GF-D8 (cell line): ENCODE measurements at places on chromosomes 5 and 9.

DNA sequence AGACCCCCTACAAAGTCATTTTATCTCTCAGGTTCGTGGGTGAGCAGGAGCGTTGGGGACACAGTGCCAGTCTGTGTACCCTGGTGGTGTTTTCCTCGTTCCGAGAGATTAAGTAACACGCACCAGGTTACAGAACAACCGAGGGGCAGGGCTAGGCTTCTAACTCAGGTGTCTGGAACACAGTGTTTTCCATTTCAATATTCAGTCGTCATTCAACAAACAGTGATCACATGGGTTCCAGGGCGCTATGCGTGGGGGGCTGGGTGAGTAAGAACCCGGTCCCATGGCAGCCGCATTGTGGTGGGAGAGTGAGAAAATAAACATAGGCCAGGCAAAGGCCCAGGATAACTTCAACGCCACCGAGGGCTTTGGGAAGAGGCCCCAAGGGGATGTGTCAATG lies 55.9 kb upstream of the RNU6ATAC start:
- DNase-seq: no peak

- no peak for DNase-seq
Observed at GRCh38 chr5:150404535-150404934, 8.2 kb downstream of the CD74 start.

DNA sequence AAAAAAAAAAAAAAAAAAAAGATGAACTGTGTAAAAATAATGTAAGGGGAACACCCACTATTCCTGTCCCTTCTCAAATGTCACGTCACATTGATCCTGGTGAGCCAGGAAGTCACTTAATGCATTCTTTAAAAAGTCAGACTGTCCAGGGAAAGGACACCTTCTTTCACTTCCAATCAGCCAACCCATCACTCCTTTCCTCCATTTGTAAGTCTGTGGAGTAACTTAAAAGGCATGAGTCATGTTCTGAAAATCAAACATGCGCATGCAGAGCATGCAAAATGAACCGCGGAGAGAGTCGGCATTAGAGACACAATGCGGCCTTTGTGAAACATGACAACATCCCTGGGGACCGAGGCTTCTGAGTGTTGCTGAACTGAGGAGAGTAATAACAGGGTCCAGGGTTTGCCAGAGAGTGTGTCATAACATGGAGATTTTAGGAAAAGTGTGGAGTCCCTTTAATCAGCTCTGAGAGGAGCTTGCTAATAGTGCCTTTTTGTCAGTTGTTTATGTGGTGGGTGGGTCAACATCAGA lies 77.6 kb upstream of the SEMA6A start:
- DNase-seq: no peak

DNA sequence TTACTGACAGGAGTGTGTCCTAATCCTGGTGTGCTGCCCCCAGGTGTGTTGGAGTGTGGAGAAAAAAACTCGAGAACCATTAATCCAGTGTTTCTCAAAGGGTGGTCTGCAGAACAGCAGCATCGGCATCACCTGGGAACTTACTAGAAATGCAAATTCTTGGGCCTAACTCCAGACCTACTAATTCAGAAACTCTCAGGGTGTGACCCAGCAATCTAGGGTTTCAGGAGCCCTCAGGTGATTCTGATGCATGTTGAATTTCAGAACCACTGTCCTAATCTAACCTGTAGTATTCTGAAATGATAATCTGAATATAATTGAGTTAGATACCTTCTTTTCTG lies 30.0 kb upstream of the IL6ST start:
- no peak for DNase-seq

- DNase-seq: no peak
Observed at GRCh38 chr5:109825450-109825849, 135.7 kb downstream of the MAN2A1 start.

- no peak for DNase-seq
Observed at GRCh38 chr9:81389569-81389993, 299.8 kb downstream of the TLE1 start.

- DNase-seq: no peak
Observed at GRCh38 chr5:135312255-135312935, 86.6 kb downstream of the MACROH2A1 start.

GRCh38 chr9:126733005-126733404 lies 71.8 kb upstream of the ZBTB43 start:
- no peak for DNase-seq
